NCI-H2029 (cell line): ENCODE measurements at places on chromosomes 7 and 10.

GRCh38 chr10:72638586-72639440 is 12.9 kb upstream of the MICU1 start:
- DNase-seq: peak; percentile 22

DNA sequence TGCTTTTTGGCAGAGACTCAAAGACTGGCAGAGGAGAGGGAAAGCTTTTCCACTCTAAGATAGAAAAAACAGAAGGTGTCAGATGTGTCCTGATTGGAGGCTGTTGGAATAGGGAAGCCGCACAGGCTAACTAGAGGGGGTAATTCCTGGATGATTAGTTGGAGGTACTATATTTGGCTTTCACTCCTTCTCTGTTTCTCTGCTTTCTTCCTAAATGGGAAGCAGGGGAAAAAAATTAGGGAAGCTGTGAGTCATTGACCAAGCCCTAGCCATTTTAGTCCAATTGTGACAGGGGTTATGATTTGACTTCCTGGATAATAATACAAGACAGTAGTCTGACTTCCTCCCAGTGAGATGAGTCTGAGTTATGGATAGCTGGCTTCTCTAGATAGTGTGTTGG is 475.2 kb upstream of the CELF2 start:
- DNase-seq: no peak

DNA sequence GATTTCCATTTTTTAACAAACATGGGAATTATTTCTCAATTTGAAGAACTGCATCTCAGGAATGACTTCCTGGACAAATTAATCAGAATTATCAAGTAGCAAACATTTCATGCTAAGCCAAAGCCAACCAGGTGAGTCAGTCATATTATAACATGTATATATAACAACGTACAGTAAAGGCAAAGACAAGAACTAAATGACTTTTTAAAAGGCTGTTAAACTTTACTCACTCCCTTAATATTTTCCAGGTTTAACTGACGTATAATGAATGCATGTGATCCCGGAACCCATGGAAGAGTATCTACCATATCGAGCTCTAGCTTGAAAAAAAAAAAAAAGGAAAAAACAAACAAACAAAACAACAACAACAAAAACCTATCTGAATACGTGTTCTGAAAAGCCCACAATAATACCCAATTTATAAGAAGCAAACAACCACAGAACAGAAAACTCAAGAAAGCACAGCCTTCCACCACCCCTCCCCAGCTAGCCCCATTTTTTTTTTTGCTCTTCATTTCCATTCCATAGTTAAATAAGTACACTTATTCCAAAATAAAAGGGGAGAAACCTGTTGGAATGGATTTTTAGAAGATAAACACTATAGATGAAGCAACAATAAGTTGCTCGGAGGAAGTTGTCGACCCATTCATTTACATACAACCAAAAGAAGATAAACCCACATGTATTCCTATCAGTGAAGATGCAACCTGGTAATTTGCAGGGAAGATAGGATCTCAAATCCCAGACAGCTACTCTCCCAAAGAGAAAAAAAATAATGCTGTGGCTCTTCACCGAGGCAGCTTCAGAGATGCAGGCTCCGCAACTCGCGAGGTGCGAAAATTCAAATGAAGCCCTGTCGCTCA is 537 bp downstream of the NAPEPLD start:
- no peak for DNase-seq

DNA sequence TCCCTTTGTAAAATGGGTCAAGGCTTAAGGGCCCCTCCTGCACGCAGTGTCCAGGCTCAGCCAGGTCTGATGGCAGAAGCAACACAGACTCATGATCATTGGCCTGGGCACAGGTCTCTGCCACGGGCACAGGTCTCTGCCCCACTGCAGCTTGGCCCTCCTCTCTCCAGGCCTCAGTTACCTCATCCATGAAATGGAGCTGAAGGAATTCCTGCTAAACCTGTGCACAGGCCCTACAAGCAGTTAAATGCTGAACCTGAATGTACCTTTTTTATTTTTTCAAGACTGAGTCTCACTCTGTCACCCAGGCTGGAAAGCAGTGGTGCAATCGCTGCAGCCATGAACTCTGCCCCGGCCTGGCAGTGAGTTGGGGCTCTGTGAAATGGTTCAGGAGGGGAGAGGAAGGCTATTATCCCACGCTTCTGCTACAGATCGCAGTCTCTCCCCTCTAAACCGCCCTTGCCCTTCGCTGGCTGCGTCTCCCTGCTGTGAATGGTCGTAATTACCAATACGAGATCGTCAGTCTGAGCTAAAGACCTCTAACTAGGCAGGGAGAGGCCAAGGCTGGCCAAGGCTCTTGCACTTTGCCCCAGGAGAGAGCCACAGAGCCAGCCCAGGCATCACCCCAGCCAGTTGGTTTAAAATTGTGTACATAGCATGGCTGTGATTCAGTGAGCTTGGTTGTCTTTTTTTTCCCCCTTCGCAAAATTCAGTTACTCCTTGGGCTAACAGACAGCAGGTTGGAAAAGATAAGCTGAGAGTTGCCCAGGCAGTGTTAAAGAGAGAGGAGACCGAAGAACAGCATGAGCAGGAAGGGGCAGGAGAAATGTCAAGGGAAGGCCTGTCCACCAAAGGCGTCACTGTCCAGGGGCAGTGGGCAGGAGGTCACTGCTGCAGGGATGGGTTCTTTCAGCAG is 93.0 kb upstream of the KCTD7 start:
- no peak for DNase-seq

DNA sequence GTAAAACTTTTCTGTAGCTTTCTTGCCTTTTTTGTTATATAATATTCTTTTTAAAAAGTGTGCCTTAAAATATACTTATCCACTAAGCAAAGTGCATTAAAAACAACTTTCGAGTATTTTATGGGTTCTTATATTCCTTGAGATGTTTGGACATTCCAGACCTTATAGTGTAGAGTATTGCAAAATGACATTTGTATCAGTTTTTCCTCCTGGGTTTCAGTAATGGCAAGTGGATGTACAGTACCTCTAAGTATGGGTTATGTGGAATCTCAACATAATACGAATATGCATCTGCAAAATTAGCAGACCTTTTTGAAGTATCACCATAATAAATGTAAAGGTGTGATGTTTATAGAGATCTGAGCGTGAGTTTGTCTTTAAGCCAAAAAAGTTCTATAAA is 2.7 kb downstream of the CDK13 start:
- no peak for DNase-seq

DNA sequence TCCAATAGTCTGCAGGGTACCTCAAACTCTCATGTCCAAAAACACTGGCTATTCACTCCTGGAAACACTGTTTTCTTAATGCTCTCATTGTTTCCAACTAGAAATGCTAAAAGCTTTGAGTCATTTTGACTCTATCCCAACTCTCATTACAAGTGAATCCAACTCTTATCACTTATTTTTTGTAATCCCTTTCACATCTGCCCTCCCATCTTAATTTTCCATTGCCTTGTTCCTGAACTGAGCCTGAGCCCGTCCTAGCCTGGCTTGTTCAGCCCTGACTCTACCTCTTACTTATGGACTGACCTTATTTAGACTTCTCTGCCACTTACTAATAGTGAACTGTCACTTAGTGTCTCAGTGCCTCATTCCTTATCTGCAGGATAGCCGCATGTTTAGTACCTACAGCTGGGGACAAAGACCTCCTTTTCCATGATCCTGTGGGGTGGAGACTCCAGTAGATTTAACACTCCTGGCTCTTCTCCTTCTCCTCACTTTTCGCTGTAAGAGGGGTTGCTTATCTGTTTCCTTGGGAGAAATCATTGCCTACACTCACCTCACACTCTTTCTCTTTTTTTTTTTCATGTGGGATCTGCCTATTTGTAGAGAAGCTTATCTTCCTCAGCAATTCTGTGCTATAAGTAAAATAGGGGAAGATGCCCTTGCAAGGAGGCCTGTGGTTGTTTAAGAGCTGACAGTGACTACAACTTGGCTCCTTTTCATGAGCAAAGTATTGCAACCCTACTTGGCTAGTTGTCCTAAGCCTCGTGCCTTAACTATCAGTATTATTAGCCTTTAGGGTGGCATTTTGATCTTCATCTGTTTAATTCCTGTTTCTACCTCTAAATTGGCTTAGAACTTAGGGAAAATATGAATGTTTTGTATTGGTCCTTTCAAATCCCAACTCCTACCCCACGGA is 56.4 kb downstream of the SLC16A12 start:
- DNase-seq: no peak

DNA sequence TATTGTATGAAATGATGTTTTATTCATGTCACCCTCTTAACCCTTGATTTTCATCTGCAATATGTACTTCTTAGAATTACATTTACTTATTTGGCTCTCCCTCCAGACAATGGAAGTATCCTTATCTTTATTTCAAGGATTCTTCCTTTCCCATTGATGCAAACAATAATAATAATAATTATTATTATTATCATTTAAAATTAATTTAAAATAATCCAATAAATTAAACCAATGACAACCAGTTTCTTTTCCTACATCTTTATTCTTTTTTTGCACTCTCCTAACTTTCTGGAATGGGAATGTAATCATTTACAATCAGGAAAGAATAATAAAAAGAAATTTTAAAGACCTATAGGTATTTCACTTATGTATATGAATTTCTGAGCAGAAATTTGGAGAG is 504.4 kb downstream of the INHBA start:
- no peak for DNase-seq

DNA sequence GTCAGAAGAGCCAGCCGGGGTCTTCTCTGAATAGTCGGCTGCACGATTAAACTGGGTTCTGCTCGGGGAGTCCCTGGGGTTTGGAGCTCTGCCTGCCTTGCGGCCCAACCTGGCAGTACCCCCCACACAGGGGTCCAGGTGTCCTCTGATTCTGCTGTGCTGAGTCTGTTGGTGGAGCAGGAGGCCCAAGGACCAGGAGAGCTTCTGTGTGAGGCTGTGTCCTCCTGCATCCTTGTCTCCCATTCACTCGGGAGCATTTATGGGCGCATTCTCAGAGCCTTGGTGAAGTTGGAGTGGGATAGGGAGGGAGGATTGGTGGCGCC is 14.2 kb downstream of the INPP5A start:
- no peak for DNase-seq

DNA sequence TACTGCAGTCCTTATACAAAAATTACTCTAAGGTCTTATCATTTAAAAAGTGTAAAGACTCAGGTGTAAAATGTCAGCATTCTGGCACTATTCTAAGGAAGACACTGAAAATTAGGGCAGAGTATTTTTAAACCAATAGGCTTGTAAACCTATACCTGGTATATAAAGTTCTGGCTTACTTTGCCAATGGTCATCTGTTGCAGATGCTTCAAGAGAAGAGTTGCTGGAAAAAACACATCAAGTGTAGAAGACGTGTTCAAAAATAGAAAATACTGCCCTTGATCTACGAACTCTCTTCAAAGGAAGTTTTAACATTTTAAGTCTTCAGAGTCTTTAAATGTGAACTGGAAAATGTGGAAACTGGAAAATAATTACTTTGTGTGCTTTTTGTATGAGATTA is 23.9 kb downstream of the NT5C3A start:
- DNase-seq: no peak

- no peak for DNase-seq
Observed at GRCh38 chr10:47247148-47248059, 52.6 kb upstream of the GDF10 start.

DNA sequence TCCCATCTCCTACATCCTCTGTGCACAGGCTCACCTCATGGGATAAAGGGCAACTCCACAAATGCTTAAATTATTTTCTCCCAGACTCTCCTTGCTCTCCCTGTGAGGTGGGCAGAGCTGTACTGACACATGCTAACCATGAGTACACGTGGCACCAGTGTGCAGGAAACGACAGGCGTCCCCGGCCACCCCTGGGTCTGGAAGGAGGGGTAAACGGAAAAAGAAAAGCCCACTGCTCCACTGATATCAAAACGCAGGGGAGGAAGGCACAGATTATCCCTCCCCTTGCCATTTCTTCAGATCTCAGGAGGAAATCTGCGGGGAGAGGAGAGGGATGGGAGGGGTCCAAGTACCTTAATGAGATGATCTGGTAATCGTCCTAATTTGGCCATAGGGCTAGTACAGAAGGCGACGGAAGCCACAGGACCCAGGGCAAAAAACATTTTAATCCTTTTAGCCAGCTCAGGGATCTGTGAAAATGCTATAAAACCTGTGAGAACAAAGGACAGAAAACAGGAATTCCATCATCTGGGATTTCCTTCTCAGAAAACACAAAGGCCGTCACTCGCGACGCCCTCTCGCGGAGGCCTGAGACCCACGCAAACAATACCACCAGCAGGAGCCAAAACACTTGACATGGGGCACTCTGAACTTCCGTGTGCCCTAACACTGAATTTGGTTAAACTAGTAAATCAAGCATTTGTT is 17.8 kb upstream of the CH25H start:
- no peak for DNase-seq

- DNase-seq: no peak
Observed at GRCh38 chr10:21135023-21135931, 238.2 kb upstream of the NEBL start.

DNA sequence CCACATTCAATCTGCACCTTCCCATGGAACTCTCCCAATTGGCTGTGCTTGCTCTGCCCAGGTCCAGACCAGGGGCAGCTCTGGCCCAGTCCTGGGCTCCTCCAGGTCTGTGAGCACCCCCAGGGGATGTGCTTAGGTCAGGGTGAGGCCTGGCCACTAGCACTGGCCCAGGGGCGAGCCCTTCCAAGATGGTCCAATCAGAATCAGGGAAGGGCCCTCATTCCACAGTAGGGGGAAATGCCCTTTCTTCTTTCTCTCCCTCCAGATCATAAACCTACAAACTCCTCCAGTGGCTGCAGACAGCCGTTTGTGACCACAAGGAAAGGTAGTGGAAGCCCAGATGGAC is 157.0 kb downstream of the PRKAG2 start:
- no peak for DNase-seq

DNA sequence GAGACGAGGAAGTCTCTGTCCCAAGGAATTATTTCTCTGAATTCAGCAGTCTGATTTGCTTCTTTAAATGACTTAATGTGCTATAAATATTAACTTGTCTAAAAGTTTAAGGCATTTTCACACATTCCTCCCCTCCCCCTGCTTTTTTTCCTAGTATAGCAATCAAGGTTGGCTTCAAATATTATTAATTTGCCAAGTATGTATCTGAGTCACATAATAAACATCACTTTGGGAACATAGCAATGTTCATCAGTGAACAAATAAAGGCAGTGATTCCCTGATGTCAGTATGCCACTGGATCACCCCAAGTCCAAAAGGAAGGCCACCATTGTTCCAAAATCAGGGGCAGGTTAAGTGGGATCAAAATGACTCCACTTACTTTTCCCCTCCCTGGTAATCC is 40.5 kb downstream of the PDE6C start:
- no peak for DNase-seq

- DNase-seq: no peak
Observed at GRCh38 chr10:110340816-110341215, 36.1 kb upstream of the SMNDC1 start.

DNA sequence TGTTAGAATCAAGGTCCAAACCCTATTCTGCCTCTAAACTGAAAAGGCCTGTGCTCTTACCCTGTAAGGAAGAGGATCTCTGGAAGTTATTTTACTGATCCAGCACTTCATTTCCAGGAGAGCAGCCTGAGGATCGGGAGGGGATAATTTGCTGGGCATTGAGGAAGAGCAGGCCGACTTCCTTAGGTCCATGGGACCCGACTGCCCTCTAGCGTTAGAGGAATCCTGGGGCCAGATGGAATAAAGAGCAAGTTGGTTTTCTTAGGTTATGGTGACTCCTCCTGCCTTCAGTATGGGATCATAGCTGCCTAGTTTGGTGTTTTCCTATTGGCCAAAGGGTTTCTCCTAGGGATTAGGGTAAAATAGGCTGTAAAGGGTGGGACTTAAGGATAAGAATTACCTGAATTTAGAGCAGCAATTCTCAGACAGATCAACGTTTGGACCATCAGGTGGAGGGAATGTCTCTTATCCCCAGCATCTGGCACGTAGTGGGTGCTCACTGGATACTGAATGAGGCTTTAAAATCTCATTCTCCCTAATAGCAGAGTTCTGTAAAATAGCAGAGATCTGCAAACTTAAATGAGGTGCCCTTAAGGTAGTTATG is 40.0 kb upstream of the SORBS1 start:
- DNase-seq: peak; percentile 50
